A673 (cell line): ENCODE measurements at places on chromosomes 5 and 9. TPM values are rescaled to one million over a fixed set of nuclear protein-coding genes. Genes with fewer than 3 reads are reported as not detected.

DNA sequence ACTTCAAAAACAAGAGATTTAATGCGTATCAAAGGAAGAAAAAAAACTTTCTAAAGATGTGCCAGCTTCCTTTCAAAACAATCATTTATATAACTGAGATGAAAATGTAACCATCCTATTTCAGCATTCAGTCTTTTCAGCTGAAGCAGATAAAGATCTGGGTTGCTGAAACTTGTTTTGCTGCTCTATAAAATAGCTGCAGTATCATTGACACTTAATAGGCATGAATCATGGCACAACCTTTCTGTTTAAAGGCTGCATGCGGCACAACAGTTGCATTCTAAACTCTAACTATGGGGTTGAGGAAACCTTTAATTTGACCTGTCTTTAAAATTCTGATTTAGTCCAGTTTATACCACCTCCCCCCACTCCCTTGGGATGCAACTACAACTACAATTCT is 196.7 kb downstream of the MPDZ start:
- no peak for DNase-seq
- H3K4me1 ChIP-seq: no peaks in the 10 kb centered on the region
- H3K36me3 ChIP-seq: no peaks in the 10 kb centered on the region
- no peaks in the 10 kb centered on the region for H3K27me3 ChIP-seq
- no peak overlapping the region for H3K4me3 ChIP-seq
- H3K27ac ChIP-seq: no peak overlapping the region

DNA sequence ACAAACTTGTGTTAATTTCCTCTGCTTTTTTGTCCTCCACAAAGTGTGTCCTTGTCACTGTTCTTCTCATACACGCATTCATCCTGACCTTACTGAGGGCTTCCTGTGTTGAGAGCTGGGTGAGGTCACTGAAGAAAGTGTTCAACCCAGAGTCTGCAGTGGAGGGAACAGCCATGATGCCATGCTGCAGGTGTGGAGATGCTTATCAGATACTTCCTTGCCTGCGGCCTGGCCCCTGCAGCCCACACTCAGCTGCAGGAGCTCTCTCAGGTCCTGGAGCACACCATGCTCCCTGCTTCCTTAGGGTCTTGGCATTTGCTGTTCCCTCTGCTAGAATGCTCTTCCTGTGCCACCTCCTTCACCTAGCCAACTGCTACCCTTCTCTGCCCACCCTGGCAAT is 108.1 kb upstream of the SPRY4 start:
- H3K27ac ChIP-seq: peak overlapping the region; percentile 58
- peaks cover 59% of the 10 kb centered on the region for H3K4me1 ChIP-seq
- H3K36me3 ChIP-seq: no peaks in the 10 kb centered on the region
- no peak overlapping the region for H3K4me3 ChIP-seq
- no peak for DNase-seq
- H3K27me3 ChIP-seq: no peaks in the 10 kb centered on the region

- no peak overlapping the region for H3K4me3 ChIP-seq
- no peak for DNase-seq
- no peak overlapping the region for H3K27ac ChIP-seq
- H3K4me1 ChIP-seq: peaks cover 28% of the 10 kb centered on the region
- H3K27me3 ChIP-seq: no peaks in the 10 kb centered on the region
These were observed 45.5 kb upstream of the KIF2A start for GRCh38 chr5:62260513-62260912.

DNA sequence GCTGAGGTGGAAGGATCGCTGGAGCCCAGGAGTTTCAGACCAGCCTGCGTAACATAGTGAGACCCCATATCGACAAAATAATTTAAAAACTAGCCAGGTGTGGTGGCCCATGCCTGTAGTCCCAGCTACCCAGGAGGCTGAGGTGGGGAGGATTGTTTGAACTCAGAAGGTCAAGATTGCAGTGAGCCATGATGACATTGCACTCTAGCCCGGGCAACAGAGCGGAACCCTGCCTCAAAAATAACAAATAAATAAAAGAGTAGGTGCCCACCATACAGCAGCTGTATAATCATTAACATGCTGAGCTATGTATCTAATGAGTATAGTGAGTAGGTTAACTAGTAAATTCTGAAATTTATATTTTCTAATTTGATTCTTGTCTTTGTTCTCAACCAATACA is 11.0 kb upstream of the ATP6V0E1 start:
- H3K36me3 ChIP-seq: peaks cover 3% of the 10 kb centered on the region
- H3K27me3 ChIP-seq: no peaks in the 10 kb centered on the region
- no peaks in the 10 kb centered on the region for H3K4me1 ChIP-seq

DNA sequence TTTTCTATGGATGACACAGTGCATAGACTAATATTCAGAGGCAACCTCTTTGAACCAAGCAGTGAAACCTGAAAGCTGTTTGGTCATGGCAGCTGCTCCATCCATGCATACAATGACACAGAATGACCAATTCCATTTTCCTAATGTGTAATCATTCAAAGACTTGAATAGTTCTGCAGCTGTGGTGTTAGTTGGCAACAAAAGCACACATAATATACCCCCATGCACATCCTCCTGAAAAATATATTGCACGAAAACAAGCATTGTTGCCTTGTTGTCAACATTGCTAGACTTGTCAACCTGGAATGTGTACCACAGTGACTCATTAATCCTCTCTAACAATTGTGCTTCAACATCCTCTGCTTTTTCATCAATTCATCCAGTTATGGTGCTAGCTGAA is 71.0 kb upstream of the SEMA6A start:
- H3K27ac ChIP-seq: no peak overlapping the region
- H3K4me3 ChIP-seq: no peak overlapping the region
- no peaks in the 10 kb centered on the region for H3K27me3 ChIP-seq
- DNase-seq: no peak
- no peaks in the 10 kb centered on the region for H3K4me1 ChIP-seq
- no peaks in the 10 kb centered on the region for H3K36me3 ChIP-seq

DNA sequence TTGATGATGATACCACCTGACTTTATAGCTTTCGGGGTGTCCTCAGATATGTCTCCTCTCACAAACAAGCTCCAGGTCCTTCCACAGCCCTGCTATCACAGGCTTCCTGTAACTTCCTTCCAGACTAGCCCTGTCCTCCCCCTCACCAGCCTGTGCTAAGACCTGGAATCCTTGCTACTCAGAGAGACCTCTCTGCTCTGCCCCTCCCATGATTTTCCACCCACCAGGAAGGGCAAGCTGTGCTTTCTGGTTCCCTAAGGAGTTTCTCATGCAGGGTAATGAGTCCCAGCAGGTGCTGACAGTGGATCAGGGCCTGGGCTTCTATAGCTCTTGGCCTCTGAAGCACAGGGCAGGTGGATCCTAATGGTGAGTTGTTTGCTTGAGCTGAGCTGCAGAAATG is 86.9 kb downstream of the AOPEP start:
- no peaks in the 10 kb centered on the region for H3K36me3 ChIP-seq
- no peak for DNase-seq
- H3K27me3 ChIP-seq: no peaks in the 10 kb centered on the region
- no peak overlapping the region for H3K27ac ChIP-seq
- H3K4me3 ChIP-seq: no peak overlapping the region
- H3K4me1 ChIP-seq: no peaks in the 10 kb centered on the region

- no peaks in the 10 kb centered on the region for H3K27me3 ChIP-seq
- H3K27ac ChIP-seq: peak overlapping the region; percentile 50
- H3K36me3 ChIP-seq: no peaks in the 10 kb centered on the region
These were observed 20.6 kb downstream of the NTNG2 start for GRCh38 chr9:132182314-132183091.

DNA sequence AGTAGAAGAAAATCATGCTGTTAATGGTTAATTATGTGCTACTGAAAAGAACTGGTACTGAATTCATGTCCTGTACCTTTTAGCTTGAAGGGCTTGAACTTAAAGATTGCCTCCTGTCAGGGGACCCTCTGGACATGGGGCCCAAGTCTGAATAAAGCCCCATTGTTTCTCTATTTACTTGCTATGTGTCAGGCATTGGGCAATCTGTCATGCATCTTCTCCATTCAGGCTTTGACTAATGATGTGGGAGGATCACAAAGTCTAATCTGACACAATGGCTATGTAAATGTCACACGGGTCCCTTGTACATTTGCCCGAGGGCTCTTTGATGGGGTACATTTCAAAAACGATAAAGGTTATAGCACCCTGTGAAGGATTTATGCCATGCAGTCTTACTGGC is 64.0 kb upstream of the TUSC1 start:
- no peak for DNase-seq
- no peak overlapping the region for H3K4me3 ChIP-seq
- no peaks in the 10 kb centered on the region for H3K27me3 ChIP-seq
- H3K4me1 ChIP-seq: no peaks in the 10 kb centered on the region

- H3K27ac ChIP-seq: no peak overlapping the region
- peak; percentile 30 for DNase-seq
- no peaks in the 10 kb centered on the region for H3K27me3 ChIP-seq
- H3K4me3 ChIP-seq: no peak overlapping the region
- H3K36me3 ChIP-seq: no peaks in the 10 kb centered on the region
- H3K4me1 ChIP-seq: peaks cover 4% of the 10 kb centered on the region
These were observed 16.3 kb downstream of the ROR2 start for GRCh38 chr9:91933556-91934352.

- DNase-seq: no peak
- no peaks in the 10 kb centered on the region for H3K36me3 ChIP-seq
- peaks cover 5% of the 10 kb centered on the region for H3K4me1 ChIP-seq
- no peak overlapping the region for H3K27ac ChIP-seq
- H3K4me3 ChIP-seq: no peak overlapping the region
- H3K27me3 ChIP-seq: no peaks in the 10 kb centered on the region
These were observed 361.0 kb downstream of the NFIB start for GRCh38 chr9:13952906-13953305.

DNA sequence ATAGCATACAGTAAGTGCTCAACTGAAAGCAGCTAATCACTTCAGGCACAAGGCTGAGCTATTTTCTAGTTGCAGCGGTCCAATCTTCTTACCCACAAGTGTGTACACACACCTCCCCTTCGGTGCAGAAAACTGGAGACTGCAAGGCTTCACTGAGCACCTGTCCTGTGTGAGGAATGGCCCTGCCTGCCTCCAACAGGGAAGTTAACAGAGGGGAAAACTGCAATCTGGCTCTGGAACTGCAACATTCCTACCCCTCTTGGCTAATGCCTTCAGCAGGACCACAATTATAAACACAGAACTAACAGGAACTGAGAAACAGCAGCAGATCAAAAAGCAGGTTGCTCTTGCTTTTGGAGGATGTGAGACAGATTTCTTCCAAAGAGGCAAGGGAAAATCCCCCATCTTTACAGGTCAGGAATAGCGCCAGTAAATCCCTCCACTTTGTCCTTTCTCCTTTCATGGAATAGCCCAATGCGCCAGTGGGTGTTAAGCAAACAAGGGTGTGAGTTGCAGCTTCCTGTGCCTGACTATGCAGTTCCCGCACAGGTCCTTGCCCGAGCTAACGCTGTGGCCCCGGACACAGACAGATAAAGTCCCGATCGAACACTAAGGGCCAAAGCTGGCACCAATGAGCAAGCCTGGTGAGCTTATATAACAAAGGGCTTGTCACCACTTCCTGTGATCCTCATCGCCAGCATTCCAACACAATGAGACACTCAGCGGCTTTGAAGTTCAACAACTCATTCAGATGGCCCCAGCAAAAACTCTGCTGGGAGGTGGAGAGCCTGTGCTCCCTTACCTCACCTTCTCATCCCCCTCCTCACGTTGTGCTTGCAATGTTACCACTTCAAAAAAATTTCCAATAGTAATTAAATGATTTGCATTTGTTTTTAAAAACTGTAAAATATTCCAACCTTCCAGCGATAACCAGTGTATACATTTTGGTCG is 21.5 kb downstream of the SHB start:
- H3K4me3 ChIP-seq: no peak overlapping the region
- peak; percentile 93 for DNase-seq
- no peaks in the 10 kb centered on the region for H3K27me3 ChIP-seq
- H3K36me3 ChIP-seq: no peaks in the 10 kb centered on the region
- H3K27ac ChIP-seq: peak overlapping the region; percentile 57

DNA sequence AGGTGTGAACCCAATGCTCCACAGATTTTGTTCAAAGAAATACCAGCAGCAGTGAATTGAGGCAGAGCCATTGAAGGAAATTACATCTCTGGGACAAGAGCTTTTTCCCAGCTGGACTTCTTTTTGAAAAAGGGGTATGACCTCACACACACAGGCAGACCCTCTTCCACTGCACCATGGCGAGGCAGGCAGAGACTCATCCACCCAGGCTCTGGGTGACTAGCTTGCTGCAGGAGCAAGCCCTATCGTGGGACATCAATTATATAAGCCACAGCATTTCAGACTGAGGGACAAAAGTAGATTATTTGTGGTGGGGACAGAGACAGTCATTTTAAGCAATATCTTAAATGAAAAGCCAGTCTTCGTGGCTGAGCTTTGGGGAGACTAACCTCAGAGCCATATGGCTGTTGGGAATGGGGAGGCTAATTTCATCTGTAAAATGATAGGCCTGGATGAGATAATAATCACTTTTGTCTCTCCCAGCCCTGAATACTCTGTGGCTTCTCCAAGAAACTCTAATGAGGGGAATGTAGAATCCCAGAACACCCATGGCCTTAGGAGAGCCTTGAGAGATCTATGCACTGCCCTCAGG is 113.1 kb upstream of the TNC start:
- no peaks in the 10 kb centered on the region for H3K27me3 ChIP-seq
- no peak for DNase-seq
- peak overlapping the region; percentile 71 for H3K27ac ChIP-seq
- peaks cover 10% of the 10 kb centered on the region for H3K4me1 ChIP-seq

GRCh38 chr5:173315495-173316338 is 12.5 kb downstream of the STC2 start:
- H3K4me1 ChIP-seq: peaks cover 16% of the 10 kb centered on the region
- H3K4me3 ChIP-seq: no peak overlapping the region
- peak overlapping the region; percentile 29 for H3K27ac ChIP-seq

GRCh38 chr5:33892620-33893137 is 889 bp upstream of the ADAMTS12 start:
- peaks cover 58% of the 10 kb centered on the region for H3K27me3 ChIP-seq
- no peaks in the 10 kb centered on the region for H3K4me1 ChIP-seq
- H3K36me3 ChIP-seq: no peaks in the 10 kb centered on the region
- no peak for DNase-seq

Gene PCDHAC1
- 7.2 and 8.8 TPM in 2 replicates for total RNA-seq

Gene CKS2
- total RNA-seq: 301 and 344 TPM in 2 replicates

Gene GLRA1
- not detected in 2 replicates for total RNA-seq

Gene IRX4
- total RNA-seq: not detected in 2 replicates
